CD4-positive, alpha-beta T cell (primary cell): ENCODE measurements at places on chromosomes 6 and 20. TPM values are rescaled to one million over a fixed set of nuclear protein-coding genes. Genes with fewer than 3 reads are reported as not detected.

DNA sequence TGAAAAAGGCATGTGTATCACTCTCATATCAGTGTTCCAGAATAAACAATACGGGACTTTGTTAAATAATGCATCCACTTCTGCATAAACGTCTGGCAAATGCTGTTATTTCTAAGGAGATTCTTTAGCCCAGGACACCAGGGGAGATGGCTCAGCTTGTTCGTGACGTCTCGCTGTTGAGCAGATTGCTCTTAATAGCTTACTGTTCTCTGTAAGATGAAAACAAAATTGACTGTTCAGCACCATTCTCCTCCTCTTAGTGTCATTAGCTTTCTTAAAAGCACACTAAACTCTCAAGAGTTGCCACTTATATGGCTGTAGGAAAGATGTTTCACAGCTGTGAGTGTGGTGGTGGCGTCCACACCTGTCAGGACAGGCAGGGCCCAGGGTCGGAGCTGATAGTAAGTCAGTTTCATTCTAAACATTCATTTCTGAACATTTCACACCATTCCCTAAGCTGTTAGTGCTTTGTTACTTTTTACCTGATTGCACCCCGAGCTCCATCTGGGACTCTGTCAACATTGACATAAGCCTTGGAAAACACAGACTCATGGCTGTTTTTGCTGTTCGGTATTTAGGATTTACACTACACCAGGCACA is 132.1 kb downstream of the ZDHHC14 start:
- H3K27ac ChIP-seq, result no peak overlapping the region
- DNase-seq, result no peak
- H3K4me1 ChIP-seq, result peaks cover 14% of the 10 kb centered on the region
- no peaks in the 10 kb centered on the region for H3K36me3 ChIP-seq

SIRPD gene
- total RNA-seq, result 0.28 TPM

FRS3 gene
- total RNA-seq, result 4.6 TPM

BPIFA3 gene
- not detected for total RNA-seq

DNA sequence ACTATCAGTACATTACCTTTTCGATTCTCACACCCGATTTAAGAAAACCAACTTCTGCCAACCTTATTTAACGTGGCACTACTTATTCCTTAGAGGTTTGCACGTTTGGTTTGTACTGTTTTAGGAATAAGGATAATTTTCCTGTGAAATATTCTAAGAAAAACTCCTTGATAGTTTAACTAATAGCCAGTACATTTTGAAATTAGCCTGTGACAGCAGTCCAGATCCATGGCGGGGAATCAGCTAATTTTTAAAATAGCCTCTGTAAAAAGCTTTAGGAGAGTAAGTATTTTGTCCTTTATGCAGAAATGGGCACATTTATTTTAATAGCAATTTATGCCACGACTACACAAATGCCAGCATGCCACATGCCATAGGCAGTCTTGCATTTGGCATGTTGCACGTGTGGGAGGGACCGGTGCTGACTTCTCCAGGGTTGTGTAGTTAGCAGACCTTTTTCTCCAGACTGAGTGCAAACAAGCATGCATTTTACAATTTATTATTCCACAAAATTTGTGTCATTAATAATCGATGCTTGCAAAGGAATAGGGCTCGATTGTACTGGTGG is 6.2 kb downstream of the FOXC1 start:
- no peak overlapping the region for H3K27ac ChIP-seq
- H3K36me3 ChIP-seq, result no peaks in the 10 kb centered on the region
- no peak for DNase-seq
- H3K4me3 ChIP-seq, result no peak overlapping the region

- peaks cover 32% of the 10 kb centered on the region for H3K27me3 ChIP-seq
- H3K4me1 ChIP-seq, result peaks cover 3% of the 10 kb centered on the region
- H3K27ac ChIP-seq, result no peak overlapping the region
- no peak for DNase-seq
- no peaks in the 10 kb centered on the region for H3K36me3 ChIP-seq
Observed at GRCh38 chr20:56924292-56925081, 295.4 kb downstream of the TFAP2C start.

- no peaks in the 10 kb centered on the region for H3K27me3 ChIP-seq
- H3K36me3 ChIP-seq, result no peaks in the 10 kb centered on the region
- no peak overlapping the region for H3K4me3 ChIP-seq
- DNase-seq, result no peak
- H3K4me1 ChIP-seq, result no peaks in the 10 kb centered on the region
Observed at GRCh38 chr6:8193541-8193940, 91.2 kb upstream of the EEF1E1 start.

ZC3H12D gene
- total RNA-seq, result 71.0 TPM

GRCh38 chr6:36290668-36291620 is 21.1 kb downstream of the PNPLA1 start:
- no peak overlapping the region for H3K4me3 ChIP-seq
- no peaks in the 10 kb centered on the region for H3K36me3 ChIP-seq
- peaks cover 9% of the 10 kb centered on the region for H3K4me1 ChIP-seq
- H3K27me3 ChIP-seq, result no peaks in the 10 kb centered on the region

- H3K4me3 ChIP-seq, result no peak overlapping the region
- peak; percentile 44 for DNase-seq
- no peaks in the 10 kb centered on the region for H3K27me3 ChIP-seq
- H3K36me3 ChIP-seq, result peaks cover 75% of the 10 kb centered on the region
Observed at GRCh38 chr6:42025066-42025844, 25.1 kb upstream of the TAF8 start.

DNA sequence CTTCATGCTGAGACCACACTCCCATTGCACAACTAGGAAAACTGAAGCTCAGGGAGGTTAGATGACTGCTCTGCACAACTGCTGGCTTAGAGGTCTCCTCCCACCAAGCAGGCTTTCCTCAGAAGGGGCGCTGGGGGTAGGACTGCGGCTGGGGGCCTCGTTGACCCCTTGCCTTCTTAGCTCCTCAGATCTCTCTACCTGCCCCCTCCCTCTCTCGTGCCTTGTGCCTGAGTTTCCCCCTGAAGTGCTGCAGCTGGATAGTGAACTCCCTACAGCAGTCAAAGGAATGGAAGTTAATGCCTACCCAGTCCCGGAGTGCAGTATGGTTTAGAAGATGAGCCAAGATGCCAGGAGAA is 149.8 kb downstream of the GRM4 start:
- no peak for DNase-seq
- no peaks in the 10 kb centered on the region for H3K27me3 ChIP-seq
- H3K4me1 ChIP-seq, result no peaks in the 10 kb centered on the region
- H3K36me3 ChIP-seq, result no peaks in the 10 kb centered on the region
- no peak overlapping the region for H3K4me3 ChIP-seq
- no peak overlapping the region for H3K27ac ChIP-seq

DNA sequence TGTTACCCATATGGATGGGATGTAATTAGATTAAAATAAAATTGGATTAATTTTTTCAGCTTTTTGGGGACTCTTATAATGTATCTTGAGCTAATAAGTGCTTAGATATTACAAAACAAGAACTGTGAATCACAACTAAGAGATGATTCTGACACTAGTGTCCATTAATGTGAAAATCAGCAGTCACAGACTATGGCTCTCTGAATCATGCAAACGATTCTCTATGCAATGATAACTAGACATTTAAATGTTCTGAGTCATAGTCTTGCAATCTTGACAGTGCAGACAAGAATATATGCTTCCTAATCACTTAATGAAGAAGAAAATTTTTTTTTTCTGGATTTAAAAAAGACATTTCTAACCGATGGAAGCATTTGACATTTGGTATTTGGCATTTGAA is 82.2 kb upstream of the OPRM1 start:
- H3K4me1 ChIP-seq, result no peaks in the 10 kb centered on the region
- H3K27me3 ChIP-seq, result no peaks in the 10 kb centered on the region
- no peak for DNase-seq
- H3K36me3 ChIP-seq, result no peaks in the 10 kb centered on the region
- no peak overlapping the region for H3K4me3 ChIP-seq
- no peak overlapping the region for H3K27ac ChIP-seq

ROMO1 gene
- total RNA-seq, result 35.8 TPM

MRPS10 gene
- total RNA-seq, result 17.1 TPM

GTPBP2 gene
- 31.5 TPM for total RNA-seq

GRCh38 chr6:39882531-39882899 is 51.7 kb downstream of the MOCS1 start:
- no peak for DNase-seq
- H3K27ac ChIP-seq, result no peak overlapping the region
- no peaks in the 10 kb centered on the region for H3K4me1 ChIP-seq
- H3K4me3 ChIP-seq, result no peak overlapping the region
- no peaks in the 10 kb centered on the region for H3K27me3 ChIP-seq
- no peaks in the 10 kb centered on the region for H3K36me3 ChIP-seq

TRIM10 gene
- total RNA-seq, result not detected

DNA sequence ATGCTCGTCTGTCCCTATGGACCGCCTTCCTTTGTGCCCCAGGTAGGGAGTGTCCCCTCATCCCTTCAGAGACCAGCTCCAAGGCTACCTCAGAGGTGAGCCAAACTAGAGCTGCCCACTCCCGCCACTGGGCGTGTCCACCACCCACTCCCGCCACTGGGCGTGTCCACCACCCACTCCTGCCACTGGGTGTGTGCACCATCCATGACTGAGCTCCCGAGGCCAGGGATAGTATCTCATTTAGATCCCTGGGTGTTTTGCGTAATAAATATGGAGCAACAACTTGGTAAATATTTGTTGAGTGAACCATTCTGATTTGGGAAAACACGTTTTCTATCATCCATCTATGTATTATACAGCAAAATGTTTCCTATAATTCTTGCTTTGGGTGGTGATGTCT is 68.8 kb downstream of the ZBTB2 start:
- peaks cover 17% of the 10 kb centered on the region for H3K4me1 ChIP-seq
- peaks cover 21% of the 10 kb centered on the region for H3K27me3 ChIP-seq
- no peak for DNase-seq
- H3K36me3 ChIP-seq, result no peaks in the 10 kb centered on the region

DNA sequence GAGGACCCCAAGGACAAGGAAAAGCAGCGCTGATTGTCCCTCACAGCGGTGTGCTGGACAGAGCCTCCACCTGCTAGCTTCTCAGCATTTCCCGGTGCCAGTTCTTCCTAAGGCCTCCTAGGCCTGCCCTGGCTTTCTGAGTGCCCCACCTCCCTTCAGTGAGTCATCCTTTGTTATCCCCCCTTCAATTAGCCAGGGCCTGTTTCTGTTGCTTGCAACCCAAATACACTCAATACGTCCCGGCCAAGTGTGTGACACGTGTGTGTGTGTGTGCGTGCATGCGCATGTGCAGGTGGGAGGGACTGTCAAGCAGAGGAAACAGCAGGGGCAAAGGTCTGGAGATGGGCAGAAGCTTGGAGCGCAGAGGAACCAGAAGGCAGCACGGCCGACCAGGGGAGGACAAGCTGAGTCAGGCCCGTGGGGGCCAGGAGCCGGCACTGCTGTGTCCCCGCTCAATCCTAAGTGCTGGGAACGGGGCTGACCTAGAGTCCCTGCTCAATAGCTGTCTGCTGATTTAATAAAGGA is 159.8 kb downstream of the PREX1 start:
- H3K36me3 ChIP-seq, result peaks cover 82% of the 10 kb centered on the region
- H3K4me1 ChIP-seq, result no peaks in the 10 kb centered on the region
- no peaks in the 10 kb centered on the region for H3K27me3 ChIP-seq

DNA sequence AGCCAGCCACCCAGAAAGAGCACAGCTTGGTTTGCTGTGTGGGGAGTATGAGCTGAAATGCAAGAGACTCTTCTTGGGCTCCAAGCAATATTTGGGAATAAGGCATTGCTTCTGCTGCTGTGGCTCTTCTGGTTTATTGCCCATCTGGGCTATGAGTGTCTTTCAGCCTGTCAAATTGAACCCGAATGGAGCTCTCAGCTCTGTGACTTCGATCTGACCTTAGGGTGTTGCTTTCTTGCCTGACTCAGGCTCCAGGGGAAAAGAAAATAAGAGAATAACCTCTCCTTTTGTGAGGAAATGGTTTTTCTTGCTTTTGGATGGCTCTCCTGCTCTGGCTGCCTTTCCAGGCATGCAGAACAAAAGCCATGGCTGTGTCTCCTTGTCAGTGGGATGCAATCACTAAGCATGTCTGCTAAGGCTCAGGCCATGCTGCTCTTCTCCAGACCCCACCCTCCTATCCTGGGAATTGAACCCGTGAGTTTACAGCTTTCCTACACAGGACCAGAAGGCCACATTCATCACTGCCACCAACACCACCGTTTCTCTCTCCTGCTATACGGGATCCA is 169.4 kb upstream of the JAG1 start:
- H3K4me3 ChIP-seq, result no peak overlapping the region
- no peak overlapping the region for H3K27ac ChIP-seq
- no peaks in the 10 kb centered on the region for H3K27me3 ChIP-seq
- no peak for DNase-seq

DNA sequence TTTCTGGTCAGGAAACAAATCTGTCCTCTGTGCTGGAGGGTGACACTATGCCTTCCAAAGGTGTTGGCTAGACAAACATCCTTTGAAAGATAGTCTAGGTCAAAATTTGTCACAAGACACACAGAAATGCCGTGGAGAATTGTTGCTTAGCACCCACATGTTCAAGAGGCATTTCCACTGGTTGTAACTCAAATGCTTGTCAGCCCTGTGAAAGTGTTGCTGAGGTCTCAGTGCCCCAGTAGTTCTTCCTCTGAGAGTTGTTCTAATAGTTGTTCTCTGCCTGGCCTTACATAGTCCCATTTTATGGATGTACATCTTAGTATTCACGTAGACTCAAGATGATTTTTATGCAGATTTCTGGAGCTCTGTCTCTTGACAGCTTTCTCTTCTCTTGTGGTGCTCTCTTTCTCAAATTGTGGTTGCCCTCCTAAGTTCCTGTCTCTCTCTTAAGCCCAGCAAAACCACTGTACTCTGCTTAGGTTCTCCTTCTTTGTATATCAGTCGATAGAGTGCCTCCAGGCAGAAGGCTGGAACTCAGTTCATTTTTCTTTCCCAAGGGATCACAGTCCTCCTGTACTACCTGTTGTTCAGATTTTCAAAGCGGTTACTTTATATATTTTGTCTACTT is 39.5 kb upstream of the REV3L start:
- no peak overlapping the region for H3K4me3 ChIP-seq
- DNase-seq, result peak; percentile 11
- H3K27me3 ChIP-seq, result no peaks in the 10 kb centered on the region
- H3K27ac ChIP-seq, result no peak overlapping the region

- H3K27me3 ChIP-seq, result peaks cover 42% of the 10 kb centered on the region
- no peak overlapping the region for H3K4me3 ChIP-seq
- H3K4me1 ChIP-seq, result peaks cover 16% of the 10 kb centered on the region
- no peaks in the 10 kb centered on the region for H3K36me3 ChIP-seq
Observed at GRCh38 chr6:138160329-138161087, 1.2 kb upstream of the ARFGEF3 start.
